Left colon (tissue), 2 donors: ENCODE measurements at places on chromosomes 4 and X.

GRCh38 chr4:94519925-94520789, 68.4 kb downstream of the PDLIM5 start:
- DNase-seq = no peak

DNA sequence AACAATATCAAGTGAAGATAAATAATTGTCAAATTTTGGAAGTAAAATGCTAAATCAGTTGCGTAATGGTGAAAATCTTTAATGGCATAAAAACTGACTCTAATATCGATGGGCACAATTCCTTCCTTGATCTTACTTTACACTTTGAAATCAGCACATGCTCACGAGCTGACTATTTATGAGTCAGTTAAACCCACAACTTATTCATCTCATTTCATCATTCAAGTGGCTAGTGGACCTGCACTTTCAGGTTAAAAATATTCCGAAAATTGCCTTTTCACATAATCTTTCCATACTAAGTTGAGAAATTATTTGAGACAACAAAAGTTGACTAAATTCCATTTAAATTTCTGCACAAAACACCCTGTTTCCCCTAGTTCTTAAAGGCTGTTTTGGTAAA, 582.1 kb upstream of the TENM3 start:
- DNase-seq = no peak

GRCh38 chrX:119028733-119029330, 44.0 kb upstream of the CT47C1 start:
- DNase-seq = no peak

GRCh38 chrX:153967536-153968224, 3.9 kb downstream of the HCFC1 start:
- no peak for DNase-seq

GRCh38 chr4:139329665-139330200, 27.5 kb upstream of the NDUFC1 start:
- DNase-seq = no peak

DNA sequence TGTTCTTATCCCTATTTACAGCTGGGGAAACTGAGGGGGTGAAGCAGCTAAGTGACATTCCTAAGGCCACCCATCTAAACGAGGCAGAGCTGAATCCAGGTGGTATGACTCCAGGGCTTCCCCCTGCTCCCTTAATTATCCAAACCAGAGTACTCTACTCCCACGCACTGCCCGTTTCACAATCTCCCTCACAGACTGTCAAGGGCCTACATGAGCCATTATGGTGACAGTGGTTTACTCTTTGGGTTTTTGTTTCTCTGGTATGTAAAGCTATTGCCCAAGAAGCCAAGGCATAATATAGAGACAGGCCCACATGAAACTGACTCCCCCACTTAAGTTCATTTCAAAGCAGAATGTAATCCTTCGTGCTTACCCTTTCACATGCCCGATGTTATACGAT, 95.1 kb downstream of the NHS start:
- no peak for DNase-seq

- no peak for DNase-seq
Observed at GRCh38 chr4:113209153-113209552, 159.7 kb downstream of the ANK2 start.

DNA sequence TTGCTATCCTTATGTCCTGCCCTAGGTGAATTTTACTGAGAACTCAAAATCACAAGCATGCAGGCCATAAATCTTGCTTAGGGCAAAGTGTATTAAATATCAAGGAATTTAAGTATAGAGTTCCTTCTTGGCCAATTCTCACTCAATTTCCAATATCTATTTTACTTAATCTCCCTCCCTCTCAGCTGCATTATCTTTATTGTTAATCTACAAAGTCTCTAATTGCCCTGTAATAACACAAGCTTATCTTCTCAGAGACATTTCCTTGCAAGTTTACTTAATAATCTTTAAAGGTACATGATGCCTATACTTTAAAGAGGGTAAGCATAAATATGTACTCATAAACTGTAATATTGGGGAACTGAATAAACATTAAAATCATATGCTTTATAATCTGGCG, 26.9 kb upstream of the MAOB start:
- DNase-seq = no peak

GRCh38 chr4:106418444-106418843, 49.9 kb upstream of the GIMD1 start:
- DNase-seq = no peak

GRCh38 chrX:74421740-74422352, 553 bp downstream of the SLC16A2 start:
- DNase-seq = no peak

- no peak for DNase-seq
Observed at GRCh38 chrX:150828785-150829184, 69.7 kb downstream of the CD99L2 start.

DNA sequence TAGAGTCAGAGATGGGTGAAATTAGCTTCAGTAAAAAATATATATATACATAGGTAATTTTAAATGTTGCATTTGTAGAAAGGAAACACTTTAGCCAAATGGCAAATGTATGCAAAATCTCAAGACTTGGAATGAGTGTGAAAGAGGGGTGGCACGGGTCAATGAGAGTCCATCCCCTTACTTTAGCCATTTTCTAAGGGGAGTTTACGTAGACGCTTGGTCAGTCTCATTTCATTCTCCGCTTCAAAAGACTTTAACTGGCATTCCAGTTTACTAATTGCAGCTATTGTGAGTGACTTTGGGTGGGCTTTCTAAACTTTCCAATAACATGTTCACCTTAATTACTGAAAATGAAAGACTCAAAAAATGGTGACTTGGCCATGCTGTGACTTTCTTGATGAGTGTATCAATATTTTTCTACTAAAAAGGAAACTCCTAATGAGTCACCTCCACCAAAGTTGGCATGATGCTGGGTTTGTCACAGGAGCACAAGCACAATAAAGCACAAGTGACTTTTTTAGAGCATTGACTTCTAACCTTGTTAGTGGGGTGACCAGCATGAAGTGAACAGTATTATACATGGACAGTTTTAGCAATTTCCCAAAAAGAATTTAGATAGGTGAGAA, 356.0 kb upstream of the RASGEF1B start:
- DNase-seq = no peak

DNA sequence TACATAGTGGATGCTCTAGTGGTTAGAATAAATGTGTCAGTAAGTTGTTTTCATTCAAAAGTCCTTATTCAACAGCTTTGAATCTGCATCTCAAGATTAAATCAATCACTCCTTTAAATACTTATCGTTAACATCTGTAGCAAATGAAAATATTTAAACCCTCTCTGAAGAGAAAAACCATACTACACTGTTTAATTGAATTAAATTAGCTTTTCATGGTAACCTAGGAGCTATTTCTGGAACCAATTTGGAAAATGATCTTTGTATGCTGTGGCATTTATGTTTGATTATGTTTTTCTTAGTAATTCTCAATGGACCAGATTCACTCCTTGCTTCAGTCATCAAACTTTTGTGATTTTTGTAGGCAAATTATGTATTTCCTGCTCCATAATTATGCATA, 9.7 kb downstream of the BMPR1B start:
- no peak for DNase-seq

DNA sequence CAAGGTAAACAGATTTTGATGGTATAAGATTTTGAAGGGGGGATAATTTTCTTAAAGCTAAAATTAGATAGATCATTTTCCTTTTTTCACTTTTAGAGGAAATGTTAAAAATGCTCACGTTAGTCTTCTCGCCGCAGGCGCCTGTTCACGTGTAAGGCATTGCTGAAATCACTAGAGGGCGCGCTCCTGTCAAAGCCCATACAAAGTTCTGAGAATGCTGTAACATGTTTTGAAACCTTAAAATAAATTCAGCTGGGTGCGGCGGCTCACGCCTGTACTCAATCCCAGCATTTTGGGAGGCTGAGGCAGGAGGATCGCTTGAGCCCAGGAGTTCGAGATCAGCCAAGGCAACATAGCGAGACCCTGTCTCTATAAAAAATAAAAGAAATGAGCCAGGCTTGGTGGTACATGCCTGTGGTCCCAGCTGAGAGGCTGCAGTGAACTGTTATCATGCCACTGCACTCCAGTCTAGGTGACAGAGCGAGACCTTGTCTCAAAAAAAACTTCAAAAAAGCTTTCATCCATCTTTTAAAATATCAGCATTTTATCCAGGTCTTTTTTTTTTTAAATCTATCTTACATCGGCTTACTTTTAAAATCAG, 138.0 kb downstream of the RBMX2 start:
- peak; percentile 40 for DNase-seq

- no peak for DNase-seq
Observed at GRCh38 chr4:43351970-43352806, 459.7 kb downstream of the GRXCR1 start.

GRCh38 chr4:87390891-87391575, at the start of gene HSD17B11:
HSD17B11 (minus strand) TSS chr4:87391188; CDS start chr4:87391070, 118 bp downstream.
- DNase-seq = peak; percentile 95

- no peak for DNase-seq
Observed at GRCh38 chr4:173434231-173434630, 35.3 kb upstream of the SCRG1 start.

DNA sequence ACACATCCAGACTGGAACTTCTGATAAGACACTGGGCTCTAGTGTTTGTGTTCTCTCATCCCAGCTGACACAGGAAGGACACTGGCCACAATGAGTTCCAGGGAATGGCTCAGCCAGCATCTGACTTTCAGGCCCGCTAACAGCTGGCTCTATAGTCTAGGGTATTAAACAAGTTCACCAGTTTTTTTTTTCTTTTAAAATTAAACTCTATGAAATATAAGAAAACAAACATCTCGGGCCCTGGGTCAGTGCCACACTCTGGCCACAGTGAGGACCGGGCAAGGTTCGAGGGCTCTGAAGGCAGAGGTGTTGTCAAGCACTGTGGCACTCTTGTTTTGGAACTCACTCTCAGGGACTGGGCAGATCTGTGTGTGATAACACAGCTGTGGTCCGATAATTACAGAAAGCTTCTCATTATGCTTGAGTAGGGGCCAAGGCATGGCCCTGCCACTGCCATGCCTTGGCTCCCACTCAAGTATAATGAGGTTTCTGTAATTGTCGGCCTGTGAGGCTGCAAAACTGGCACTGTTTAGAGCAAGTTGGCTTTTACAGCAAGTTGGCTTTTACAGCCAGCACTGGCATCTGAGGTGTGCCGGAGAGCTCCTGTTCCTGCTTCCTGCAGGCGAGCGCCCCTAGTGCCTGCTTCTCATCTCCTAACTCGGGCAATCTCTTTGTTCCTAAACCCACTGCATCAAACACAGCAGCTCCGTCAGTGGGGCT, 62.8 kb downstream of the PPP1R2C start:
- DNase-seq = peak; percentile 85

GRCh38 chr4:55173580-55173979, 48.2 kb upstream of the KDR start:
- DNase-seq = no peak

DNA sequence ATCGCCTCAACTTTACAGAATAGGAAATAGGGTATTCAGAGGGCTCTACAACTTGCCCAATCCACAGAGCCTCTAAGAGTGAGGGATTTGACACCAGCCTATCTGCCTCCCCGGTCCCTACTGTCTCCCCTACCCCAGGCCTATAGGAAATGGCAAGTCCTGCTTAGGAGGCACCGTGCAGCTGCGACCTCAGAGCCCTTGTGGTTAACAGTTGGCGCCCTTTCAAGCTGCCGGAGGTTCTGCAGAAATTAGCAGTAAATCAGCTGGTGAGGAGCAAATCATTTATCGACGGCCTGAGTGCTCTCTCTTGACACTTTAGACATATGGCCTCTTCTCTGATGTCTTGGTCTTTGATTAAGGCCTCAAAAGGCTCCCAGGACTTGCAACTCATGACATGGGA, 96.9 kb downstream of the CLNK start:
- DNase-seq = no peak

DNA sequence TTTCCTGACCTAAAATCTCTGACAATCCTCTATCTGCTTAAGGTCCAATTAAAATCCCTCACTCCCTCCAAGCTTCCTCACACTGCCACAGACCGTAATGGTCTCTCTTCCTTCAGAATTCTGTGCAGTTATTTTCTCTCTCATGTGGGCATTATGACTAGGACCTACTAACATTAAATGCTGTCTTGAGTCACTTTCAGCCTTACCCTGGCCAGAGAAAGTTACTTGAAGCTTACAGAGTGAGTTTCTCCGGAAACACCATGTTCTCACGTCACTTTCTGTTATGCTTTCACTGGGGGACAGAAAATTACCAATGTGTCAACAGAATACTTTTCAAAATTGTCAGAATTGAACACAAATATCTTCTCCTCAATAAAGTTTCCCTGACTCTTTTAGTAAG, 271.8 kb downstream of the INPP4B start:
- no peak for DNase-seq

DNA sequence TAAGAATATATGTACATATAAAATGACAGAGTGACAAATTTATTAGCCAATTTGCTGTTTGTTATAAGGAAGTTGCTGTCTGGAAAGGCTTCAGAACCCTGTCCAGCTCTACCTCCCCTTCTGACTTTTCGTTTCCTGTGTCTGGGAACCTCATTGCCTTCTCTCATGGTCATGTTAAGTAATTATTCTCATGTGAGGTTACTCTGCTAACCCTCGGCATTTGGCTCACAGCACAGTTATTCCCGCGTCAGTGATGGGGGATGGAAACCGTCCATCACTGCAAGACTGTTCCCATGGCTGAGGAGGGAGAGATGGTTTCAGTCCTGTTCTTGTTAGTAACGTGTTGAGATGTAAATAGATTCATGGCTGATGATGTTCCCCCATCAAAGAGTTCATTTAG, 11.9 kb downstream of the EDNRA start:
- DNase-seq = no peak

GRCh38 chr4:83114576-83114975, at the start of gene PLAC8:
PLAC8 (minus strand) TSS chr4:83114729; CDS start chr4:83107921, 6,808 bp downstream.
- no peak for DNase-seq
